ENCODE measurements at places on chromosomes 12 and 14. TPM values are rescaled to one million over a fixed set of nuclear protein-coding genes. Genes with fewer than 3 reads are reported as not detected.
A peak's percentile ranks its signal among the peaks of the same experiment; 100 is the strongest.

The RNU6-8 gene
- not detected for total RNA-seq

The RIMBP2 gene
- total RNA-seq = 22.8 TPM

The NOVA1 gene
- 25.1 TPM for total RNA-seq

DNA sequence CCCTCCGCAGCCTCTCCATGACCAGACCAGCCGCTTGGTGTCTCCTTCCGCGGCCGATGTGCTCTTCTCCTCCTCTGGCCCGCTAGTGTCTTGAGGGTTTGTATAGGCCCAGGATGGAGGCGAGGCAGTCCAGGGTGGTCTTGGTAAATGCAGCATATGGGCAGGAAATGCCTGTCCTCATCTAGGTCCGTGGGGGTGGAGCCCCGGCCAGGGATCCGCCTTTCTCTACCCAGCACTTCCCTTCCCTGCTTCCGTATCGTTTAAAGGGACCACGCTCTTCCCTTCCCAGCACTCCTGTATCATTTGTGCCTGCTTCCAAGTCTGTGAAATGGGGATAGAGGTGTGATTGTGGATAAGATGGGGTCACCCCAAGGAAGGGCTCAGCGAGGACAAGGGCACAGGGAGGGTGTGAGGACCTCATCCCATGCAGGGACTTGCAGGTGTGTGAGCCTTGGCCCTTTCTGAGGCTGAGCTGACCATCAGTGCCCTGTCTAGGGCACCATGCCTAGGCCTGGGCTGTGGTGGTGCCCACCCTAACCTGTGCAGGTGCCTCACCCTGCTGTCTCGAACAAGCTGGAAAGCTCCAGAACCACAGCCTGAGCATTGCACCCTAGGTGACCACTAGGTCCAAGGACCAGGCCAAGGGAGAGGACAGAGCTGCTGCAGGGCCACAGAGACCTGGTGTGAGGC, 326.8 kb upstream of the RTL1 start:
- peak overlapping the region; percentile 11 for H3K4me3 ChIP-seq
- H3K27ac ChIP-seq = no peak overlapping the region
- no peaks in the 10 kb centered on the region for H3K27me3 ChIP-seq
- no peak for DNase-seq
- H3K4me1 ChIP-seq = peaks cover 7% of the 10 kb centered on the region
- no peaks in the 10 kb centered on the region for H3K36me3 ChIP-seq

- H3K27ac ChIP-seq = peak overlapping the region; percentile 79
- H3K36me3 ChIP-seq = no peaks in the 10 kb centered on the region
- peaks cover 85% of the 10 kb centered on the region for H3K27me3 ChIP-seq
Measured at GRCh38 chr14:104117341-104118005, 20.9 kb upstream of the KIF26A start.

GRCh38 chr12:129401572-129401971, 502.3 kb downstream of the TMEM132D start:
- H3K4me1 ChIP-seq = no peaks in the 10 kb centered on the region
- DNase-seq = peak; percentile 5
- no peak overlapping the region for H3K27ac ChIP-seq
- no peak overlapping the region for H3K4me3 ChIP-seq
- H3K27me3 ChIP-seq = no peaks in the 10 kb centered on the region

- no peaks in the 10 kb centered on the region for H3K36me3 ChIP-seq
- H3K27ac ChIP-seq = no peak overlapping the region
- DNase-seq = no peak
- H3K4me3 ChIP-seq = no peak overlapping the region
- no peaks in the 10 kb centered on the region for H3K27me3 ChIP-seq
- peaks cover 21% of the 10 kb centered on the region for H3K4me1 ChIP-seq
Measured at GRCh38 chr12:116152268-116152667, 125.2 kb downstream of the MED13L start.

DNA sequence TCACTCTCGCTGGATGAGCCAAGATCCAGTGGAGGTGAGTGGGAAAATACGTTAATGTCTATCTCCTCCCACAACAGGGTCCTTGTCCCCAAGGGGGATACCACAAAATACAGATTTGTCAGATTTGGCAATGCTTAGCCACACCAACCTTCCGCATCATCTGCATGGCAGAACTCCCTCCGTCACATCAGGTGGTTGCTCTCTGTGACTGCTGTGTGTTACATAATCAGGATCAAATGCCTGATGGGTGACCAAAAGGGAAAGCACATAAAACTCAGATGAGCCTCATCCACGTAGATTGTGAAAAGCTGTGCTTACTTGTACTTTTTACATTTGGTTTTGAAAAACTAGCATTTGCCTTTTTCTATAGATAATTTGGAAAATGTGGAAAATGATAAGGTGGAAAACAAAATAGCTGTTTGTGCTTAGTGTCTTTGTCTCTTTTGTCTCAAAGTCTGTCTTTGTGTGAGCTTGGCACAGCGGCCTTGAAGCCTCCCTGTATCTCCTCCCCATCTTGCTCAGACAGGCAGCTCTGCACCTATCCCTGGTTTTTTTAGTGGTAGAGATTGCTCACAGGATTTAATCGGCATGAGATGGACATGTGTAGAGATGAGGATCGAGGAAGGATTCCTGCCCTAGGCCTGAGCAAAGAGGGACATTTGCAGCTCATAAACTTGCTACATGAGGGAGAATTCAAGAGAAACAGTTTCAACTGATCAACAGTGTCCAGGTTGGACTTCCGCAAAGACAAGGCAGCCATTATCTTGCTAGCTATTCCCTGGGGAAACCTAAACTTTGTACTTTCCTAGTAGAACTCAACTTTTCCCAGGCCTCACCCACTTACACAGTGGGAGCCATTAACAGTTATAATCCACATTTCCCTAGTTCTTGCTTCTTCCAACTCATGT, 3.6 kb upstream of the FGF6 start:
- peaks cover 27% of the 10 kb centered on the region for H3K27me3 ChIP-seq

- H3K36me3 ChIP-seq = no peaks in the 10 kb centered on the region
- H3K27ac ChIP-seq = no peak overlapping the region
- H3K4me1 ChIP-seq = peaks cover 4% of the 10 kb centered on the region
- no peak for DNase-seq
- H3K4me3 ChIP-seq = no peak overlapping the region
- H3K27me3 ChIP-seq = no peaks in the 10 kb centered on the region
Measured at GRCh38 chr14:91607322-91608047, 97.4 kb upstream of the PPP4R3A start.

DNA sequence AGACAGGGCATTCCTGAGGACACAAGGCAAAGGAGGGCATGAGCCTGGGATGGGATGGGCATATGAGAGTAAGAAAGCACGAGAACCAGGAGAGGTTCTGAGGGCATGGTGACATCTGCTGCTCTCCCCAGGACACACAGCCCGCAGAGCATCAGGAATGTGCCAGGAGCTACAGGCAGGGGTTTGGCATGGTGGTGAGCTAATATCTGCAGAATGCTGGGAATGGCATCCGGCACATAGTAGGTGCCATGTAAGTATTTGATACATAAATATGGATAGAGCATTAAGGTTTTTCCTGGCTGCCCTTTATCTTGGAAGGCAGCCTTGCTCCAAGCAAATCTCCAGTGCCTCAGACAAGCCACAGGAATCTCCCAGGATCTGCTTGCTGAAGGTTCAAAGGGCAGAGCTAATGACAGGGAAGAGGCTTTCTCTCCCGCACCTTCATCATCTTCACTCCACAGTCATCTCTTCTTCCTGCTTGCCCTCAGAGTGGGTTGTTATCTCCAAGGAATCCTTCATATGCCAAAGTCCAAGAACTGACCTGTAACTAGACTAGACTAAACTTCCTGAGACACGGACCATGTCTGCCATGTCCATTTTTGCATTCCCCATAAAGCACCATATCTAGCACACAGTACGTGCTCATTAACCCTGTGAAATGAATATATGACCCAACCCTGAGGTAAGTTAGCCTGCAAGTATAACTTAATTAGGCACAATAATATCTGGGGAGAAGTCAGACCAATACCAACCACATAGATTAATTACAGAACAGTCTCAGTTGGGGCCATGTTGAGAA, 62.0 kb upstream of the SCN8A start:
- H3K27me3 ChIP-seq = no peaks in the 10 kb centered on the region
- no peak overlapping the region for H3K4me3 ChIP-seq
- DNase-seq = no peak
- H3K36me3 ChIP-seq = no peaks in the 10 kb centered on the region
- no peak overlapping the region for H3K27ac ChIP-seq

DNA sequence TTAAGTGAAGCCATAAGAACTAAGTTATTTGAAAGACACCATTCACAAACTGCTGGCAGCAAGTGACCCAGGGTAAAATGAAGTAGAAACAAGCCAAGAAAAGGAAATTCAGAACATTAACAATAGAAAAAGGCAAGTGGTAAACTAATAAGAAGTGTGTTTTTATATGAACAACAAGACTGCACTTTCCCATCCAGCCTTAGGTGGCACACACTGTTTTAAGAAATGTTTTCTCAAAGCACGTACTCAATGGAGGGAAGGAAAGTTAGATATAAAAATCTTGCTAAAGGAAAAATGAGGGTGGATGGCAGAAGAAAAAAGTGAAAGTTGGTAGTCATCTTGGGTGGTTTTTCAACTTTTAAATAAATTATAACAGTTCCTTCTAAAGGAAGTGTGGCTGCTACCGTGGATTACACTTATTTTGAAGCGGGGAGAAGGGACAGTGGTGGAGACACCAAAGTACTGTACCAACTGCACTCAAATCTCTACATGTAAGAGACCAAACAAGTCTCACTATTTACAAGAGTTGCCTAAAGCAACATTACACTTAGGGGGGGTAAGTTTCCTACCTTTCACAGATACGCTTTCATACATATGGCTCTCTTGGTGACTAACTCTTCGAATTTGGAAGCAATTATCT, 58.8 kb downstream of the SEL1L start:
- no peak for DNase-seq
- H3K36me3 ChIP-seq = peaks cover 52% of the 10 kb centered on the region
- no peaks in the 10 kb centered on the region for H3K27me3 ChIP-seq
- no peak overlapping the region for H3K27ac ChIP-seq

DNA sequence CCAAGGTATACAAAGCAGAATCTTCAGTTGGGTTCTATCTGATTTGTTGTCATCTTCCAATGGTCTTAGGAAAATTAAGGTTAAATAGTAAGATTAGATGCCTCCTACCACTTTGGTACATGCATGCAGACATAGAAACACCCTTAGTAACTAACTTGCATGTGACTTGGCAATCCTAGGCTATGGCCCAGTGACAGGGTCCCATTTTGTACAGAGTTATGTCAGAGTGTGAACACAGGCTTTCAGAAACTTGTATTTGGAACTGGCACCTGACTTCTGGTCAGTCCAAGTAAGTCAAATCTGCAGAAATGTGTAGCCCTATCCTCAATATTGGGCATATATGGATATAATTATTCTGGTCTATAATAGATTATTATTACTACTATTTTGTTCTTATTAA, 53.1 kb downstream of the DAD1 start:
- H3K36me3 ChIP-seq = no peaks in the 10 kb centered on the region
- H3K27me3 ChIP-seq = no peaks in the 10 kb centered on the region
- H3K4me1 ChIP-seq = peaks cover 8% of the 10 kb centered on the region
- H3K4me3 ChIP-seq = no peak overlapping the region
- DNase-seq = no peak
- H3K27ac ChIP-seq = peak overlapping the region; percentile 57

DNA sequence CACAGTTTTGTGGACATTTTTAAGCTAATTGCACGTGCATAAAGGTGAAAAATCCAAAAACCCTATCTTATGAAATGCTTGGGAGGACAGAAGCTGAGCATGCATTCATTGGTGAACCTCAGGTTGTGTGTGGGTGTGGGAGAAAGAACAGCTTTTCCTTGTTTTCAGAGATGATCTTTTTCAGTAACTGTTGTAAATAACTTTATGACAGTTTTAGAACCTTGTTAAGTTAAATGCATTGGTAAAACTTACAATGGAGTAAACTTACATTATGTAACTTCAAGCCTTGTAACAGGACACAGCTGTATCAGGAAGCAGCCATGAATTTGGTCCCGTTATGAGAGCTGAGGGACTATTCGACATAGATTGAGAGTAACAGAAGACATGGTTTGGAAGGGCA, 587.4 kb downstream of the GALC start:
- no peak overlapping the region for H3K4me3 ChIP-seq
- DNase-seq = no peak
- H3K36me3 ChIP-seq = no peaks in the 10 kb centered on the region
- no peaks in the 10 kb centered on the region for H3K27me3 ChIP-seq
- H3K4me1 ChIP-seq = no peaks in the 10 kb centered on the region

GRCh38 chr12:103742349-103742932, 98.6 kb downstream of the NT5DC3 start:
- H3K27me3 ChIP-seq = no peaks in the 10 kb centered on the region
- H3K4me1 ChIP-seq = no peaks in the 10 kb centered on the region
- no peaks in the 10 kb centered on the region for H3K36me3 ChIP-seq
- H3K4me3 ChIP-seq = no peak overlapping the region

DNA sequence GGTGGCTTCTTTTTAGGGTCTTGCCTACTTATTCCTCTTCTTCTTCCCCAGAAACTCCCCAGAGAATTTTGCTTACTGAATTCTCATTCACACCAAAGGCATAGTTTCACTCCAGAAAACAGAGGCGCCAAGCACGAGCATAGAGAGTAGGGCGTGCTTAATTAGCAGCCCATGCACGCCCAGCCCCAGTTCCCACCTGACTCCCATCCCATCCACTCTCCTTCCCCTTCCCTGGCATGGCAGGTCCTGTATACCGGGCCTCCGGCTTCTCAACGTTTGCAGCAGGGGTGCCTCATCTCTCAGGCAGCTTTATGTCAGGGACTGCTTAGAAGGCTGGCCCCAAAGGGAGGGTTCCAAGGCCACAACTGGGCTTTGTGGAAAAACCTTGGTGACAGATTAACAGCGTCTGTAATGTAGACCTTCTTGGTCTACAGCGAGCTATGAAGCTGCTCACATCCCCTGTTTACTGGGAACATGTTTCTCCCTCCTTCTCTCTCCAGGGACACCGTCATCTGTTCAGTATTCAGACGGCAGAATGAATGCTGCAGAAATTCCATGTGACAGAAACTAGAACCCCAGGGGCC, 62.7 kb downstream of the ACTN1 start:
- H3K36me3 ChIP-seq = peaks cover 60% of the 10 kb centered on the region
- no peak overlapping the region for H3K27ac ChIP-seq
- no peaks in the 10 kb centered on the region for H3K27me3 ChIP-seq
- no peak overlapping the region for H3K4me3 ChIP-seq

DNA sequence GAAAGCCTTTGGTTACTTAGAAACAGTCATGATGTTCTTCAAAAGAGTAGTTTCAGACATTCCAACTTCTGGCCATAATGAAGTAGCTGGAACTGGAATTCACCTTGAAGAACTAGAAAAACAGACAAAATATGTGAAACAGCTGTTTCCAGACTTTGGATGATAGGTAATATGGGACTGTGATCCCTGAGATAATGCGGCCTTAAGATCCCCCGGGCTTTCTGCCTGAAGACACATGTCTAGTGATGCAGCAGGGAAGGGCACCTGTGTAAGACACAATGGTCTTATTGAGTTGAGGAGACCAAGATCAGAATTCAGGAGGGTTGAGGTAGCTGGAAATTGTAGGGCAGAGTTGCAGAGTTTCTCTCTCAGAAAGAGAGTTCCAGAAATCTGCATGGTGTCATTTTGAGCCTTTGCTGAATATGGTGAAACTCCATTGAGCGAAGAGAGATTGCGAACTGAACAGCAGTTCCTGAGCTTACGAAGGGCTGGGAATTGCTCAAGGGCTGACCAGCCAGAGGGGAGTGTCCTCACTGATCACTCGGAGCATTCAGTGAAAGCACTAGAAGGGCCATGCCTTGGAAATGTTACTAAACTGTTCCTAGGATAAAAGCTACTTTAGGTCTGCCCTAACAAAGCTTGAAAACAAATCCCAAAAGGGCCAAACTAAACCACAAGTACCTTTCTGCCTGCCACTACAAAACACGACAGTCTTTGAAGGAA, 41.7 kb upstream of the FRS2 start:
- no peak overlapping the region for H3K4me3 ChIP-seq
- H3K27ac ChIP-seq = no peak overlapping the region
- no peaks in the 10 kb centered on the region for H3K4me1 ChIP-seq
- no peaks in the 10 kb centered on the region for H3K27me3 ChIP-seq

Data from stomach (tissue), 19 donors.